CD4-positive, alpha-beta memory T cell (primary cell): ENCODE measurements at places on chromosomes 16 and 17.

DNA sequence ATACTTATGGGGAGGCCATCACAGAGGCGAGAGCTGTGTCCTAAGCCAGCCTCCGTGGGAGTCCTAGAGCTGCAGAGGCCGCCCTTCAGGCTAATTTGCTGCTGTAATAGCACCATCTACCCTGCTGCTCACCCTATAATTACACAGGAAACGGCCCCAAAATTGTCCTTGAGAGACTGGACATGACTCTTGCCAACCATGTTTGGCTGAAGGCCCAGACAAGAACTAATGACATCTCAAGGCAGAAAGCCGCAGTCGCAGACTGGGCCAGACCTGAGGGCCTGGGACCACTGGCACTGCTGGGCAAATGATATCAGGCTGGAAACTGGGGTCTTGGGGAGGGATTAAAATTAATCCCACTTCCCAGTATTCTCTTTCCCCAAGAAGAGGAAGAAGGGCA lies 24.1 kb downstream of the PSMD7 start:
- no peak for DNase-seq

DNA sequence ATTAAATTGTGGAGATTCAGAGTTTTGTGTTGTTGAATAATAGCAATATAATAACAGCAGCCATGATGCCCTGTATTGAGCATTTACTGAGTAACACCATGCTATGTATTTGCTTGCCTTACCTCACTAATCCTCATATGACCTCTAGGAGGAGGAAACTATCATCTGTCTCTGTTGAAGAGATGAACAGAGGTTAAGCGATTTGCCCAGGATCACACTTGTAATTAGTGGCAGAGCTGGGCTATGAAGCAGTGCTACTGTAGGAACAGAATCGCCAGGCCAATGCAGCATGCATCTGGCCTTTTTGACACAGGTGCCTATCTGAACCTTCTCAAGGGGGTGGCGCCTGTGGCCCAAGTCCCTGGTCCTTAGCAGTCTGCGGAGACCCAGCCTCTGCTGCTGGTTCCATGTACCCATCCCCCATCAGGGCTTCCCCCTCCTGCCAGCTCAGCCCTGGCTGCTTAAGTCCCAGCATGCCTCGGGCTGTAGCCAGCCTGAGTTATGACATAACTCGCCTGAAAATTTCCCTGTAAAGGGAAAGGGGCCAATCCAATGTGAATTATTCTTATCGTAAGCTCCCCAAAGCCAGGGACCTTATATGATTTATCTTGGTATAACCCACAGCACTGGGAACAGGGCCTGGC lies 50.4 kb upstream of the HS3ST2 start:
- no peak for DNase-seq

DNA sequence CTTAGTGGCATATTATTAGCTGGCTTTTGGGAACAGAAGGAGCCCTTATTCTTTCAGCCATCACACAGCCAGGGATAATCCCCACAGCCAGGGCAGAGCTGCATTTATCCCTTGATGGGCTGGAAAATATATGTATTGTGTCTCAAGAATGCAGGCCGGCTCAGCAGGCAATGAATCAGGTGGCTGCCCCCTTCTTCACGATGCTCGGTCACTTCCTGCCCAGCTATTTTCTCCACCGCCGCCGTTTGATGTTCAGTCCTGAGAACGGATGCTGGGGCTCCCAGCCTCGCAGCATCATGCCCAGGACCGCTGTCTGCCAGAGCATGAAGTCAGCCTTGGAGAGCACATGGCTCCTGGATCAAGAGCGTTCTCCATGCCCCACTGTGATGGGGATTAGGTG lies 4.3 kb upstream of the MYH3 start:
- DNase-seq = no peak

GRCh38 chr17:8654822-8655221 lies 24.3 kb upstream of the MYH10 start:
- DNase-seq = no peak

DNA sequence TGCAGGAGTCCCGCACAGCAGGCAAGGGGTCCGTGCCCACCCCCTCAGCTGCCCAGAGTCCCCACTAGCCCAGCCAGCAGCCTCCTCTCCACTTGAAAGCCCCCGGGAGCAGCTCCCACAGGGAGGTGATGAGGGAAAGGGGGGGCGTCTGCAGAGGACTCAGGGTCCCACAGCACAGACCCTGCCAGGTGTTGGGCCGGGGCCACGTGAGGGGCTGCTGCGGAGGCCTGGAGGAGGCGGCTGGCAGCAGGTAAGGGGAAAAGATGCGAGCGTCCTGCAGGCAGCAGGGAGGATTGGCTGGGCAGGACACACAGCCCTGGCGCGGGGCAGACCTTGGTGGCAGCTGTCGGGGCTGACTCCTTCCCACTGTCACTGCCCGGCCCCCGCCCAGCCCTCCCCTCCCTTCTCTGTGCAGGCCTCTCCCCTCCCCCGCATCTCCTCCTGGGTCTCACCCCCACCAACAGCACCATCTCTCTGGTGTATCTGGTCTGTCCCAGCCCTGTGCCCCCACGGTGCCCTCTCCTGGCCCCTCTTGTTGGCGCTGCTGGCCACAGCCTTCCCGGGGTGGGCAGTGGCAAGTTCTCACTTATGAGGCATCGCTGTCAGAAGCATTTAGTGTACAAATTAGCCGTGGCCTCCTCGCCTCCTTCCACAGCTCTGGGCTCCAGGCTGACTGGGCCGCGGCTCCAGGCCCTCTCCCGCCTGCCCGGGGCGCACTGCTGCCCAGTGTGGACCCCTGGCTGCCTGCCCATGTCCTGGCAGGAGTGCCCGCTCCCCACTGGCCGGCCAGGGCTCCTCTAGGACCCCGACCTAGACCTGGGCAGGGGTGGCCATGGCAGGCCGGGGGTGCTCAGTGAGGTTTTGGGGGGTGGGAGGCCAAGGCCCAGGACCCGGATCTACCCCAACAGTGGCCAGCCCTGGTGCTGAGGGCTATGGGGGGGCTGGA lies 4.4 kb upstream of the PRR35 start:
- DNase-seq = no peak

DNA sequence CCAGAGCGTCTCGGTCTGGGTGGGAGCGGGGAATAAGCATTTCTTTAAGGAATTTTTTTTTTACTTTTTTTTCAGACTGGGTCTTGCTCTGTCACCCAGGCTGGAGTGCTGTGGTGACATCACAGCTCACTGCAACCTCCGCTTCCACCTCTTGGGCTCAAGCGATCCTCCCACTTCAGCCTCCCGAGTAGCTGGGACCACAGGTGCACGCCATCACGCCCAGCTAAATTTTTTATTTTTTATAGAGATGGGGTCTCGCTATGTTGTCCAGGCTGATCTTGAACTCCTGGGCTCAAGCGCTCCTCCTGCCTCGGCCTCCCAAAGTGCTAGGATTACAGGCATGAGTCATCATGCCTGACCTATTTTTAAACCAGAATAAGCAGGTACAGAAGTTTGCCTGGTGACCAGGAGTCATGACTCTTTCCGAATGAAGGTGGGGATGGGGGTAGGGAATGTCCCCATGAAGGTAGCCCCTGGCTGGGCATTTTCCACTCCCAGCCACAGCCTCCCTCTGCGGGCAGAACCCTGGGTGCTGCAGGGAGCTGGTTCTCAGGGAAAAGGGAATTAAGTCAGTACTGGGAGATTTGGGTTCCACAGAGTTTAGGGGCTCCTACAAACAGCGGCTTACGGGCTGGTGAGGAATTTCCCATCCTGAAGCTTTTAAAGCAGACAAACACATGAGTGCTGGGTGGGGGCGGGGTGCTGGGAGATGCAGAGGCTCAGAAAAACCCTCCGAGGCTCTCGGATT lies 48.3 kb downstream of the TBC1D16 start:
- DNase-seq = no peak

DNA sequence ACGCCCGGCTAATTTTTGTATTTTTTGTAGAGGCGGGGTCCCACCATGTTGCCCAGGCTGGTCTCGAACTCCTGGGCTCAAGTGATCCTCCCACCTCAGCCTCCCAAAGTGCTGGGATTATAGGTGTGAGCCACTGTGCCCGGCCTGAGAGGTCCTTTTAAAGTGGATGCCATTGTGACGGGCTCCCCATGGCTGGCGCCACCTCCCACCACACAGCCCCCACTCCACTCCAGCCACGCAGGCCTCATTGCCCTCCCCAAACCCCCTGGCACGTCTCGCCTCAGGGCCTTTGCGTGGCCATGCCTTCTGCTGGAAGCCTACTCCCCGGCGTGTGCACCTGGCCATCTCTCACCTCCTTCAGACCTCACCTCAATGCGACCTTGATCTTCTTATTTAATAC lies 11.9 kb upstream of the KDM6B start:
- no peak for DNase-seq

- no peak for DNase-seq
These were observed 50.5 kb upstream of the KDM8 start for GRCh38 chr16:27152801-27153200.

DNA sequence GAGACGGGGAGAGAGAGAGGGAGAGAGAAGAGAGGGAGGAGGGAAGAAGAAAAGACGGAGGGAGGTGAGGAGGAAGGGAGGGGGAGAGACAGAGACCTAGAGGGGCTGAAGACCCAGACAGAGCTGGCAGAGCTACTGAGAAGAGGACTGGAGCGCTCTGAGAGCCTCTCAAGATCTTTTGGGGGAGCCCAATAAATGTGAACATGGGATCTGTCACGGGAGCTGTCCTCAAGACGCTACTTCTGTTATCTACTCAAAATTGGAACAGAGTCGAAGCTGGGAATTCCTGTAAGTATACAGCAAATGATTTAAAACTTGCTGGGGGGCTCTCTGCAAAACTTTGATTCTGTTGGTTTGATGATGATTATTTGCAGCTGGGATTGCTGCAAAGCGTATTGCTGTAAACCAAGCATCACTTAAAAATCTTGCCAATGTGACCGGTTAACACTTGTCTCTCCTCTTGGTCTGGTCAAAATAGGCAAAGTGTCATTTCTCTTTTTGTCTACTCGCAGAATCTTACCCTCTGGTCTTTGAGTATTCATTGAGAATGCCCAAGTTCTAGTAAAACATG lies 344 bp downstream of the CNTNAP4 start:
- no peak for DNase-seq

DNA sequence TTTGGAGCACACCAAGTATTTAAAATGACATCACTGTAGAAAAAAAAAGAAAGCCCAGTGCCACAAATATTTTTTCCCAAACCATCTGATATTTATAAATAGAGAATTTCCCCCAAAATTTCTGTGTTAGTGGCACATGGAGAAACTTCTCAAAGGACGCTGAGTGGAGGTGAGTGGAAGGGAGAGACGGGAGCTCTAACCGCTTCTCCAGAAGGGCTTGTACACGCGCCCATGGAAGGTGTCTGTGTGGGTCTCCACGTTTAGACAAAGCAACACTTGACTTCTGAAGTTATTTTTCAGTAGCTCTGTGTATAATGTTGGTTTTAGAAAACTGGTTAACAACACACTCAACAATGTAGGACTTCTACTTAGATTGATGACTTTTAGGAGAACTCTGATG lies 1.0 kb downstream of the MYOCD start:
- DNase-seq = no peak

DNA sequence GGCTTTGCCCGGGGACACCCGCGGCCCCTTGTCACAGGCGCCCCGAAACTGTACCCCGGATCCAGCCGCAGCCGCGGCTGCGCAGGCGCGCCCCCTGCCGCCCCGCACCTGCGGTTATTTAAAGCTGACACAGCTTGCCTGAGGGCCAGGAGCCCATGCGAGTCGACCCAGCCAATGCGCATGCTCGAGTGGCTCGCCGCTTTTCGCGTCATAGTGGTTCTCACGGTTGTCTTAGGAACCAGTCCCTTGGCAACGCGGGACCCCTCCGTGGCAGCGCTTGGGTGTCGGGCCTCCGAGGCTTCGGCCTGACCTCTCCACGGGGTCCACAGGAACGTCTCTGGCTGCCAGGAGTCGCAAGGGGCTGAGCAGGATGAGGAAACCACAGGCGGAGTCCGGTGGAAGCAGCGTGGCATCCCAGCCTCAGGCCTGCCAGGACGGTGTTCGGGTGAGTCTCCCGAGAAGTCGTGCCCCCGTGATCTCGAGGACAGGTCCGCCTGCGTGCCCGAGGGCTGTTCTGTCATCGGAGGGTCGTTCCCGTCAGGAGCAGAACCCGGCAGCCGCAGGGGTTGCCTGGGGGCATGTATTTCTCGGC lies 716.9 kb downstream of the KCNJ18 start:
- DNase-seq = no peak

DNA sequence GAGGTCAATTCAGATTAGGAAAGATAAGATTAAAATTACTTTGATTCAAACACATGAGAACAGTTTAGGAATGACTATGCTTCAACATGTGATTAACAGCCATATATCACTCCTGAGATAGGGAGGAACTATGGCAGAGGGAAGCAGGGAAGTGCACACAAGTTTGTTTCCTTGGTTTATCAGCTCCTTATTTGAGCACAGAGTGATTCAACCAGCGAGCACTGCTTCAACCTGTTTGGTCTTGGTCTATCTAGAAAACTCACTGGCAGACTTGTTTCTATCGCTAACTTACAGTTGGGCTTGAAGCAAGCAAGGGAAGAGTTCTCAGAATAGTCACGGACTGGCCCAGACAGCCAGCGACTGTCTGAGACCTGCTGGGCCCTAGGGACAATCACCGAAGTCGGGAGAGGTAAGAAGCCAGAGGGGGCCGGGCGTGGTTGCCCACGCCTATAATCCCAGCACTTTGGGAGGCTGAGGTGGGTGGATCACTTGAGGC lies 23.5 kb downstream of the TUBG1 start:
- no peak for DNase-seq

DNA sequence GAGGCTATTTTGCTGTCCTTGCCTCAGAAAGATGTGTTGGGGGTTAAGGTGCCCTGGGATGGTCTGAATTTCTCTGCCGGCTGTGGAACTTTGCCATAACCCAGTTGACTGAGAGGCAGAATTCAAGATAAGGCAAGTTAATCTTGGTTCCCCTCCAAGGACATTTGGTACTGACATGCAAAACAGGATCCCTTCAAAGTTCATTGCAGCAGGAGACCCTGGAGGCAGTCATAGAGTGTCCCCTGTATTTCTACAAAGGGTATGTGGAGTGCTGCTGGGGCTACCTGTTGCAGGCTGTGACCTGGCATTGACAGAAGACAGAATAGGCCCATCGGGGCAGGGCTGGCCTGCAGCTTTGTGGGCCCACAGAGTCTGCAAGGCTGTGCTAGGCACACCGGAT lies 135.6 kb upstream of the IRX3 start:
- no peak for DNase-seq

GRCh38 chr16:61549327-61549726 lies 486.9 kb downstream of the CDH8 start:
- no peak for DNase-seq

- DNase-seq = no peak
These were observed 26.3 kb downstream of the MYLK3 start for GRCh38 chr16:46721885-46722284.

- DNase-seq = peak; percentile 56
These were observed at the start of gene RAB26 for GRCh38 chr16:2147981-2148671. RAB26 (plus strand) TSS chr16:2148625; CDS start chr16:2148784, 159 bp downstream.

DNA sequence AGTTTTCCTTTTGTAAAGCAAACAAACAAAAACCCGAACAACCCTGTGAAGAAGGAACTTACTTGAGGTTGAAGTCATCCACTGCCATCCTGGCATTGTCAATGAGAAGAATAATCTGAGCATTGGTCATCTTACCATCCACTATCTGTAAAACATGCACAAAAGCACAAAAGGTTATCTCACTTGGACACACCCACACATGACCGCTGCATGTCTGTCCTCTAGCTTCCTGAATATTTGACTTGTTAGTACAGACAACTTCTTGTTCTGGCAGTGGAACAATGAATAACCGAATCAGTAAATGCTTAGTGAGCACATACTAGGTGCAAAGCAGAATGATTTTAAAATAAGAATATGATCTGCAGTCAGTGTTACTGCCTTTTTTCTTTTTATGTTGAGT lies 6.1 kb downstream of the KRT23 start:
- DNase-seq = no peak
